ENCODE measurements at places on chromosomes 5 and 9. TPM values are rescaled to one million over a fixed set of nuclear protein-coding genes. Genes with fewer than 3 reads are reported as not detected.

- DNase-seq: no peak
- H3K27me3 ChIP-seq: no peaks in the 10 kb centered on the region
- no peak overlapping the region for H3K27ac ChIP-seq
- peaks cover 8% of the 10 kb centered on the region for H3K4me1 ChIP-seq
- H3K4me3 ChIP-seq: no peak overlapping the region
These were observed 97.5 kb downstream of the MRPS27 start for GRCh38 chr5:72222521-72222920.

Gene GGTA1
- 5.5 TPM for total RNA-seq

DNA sequence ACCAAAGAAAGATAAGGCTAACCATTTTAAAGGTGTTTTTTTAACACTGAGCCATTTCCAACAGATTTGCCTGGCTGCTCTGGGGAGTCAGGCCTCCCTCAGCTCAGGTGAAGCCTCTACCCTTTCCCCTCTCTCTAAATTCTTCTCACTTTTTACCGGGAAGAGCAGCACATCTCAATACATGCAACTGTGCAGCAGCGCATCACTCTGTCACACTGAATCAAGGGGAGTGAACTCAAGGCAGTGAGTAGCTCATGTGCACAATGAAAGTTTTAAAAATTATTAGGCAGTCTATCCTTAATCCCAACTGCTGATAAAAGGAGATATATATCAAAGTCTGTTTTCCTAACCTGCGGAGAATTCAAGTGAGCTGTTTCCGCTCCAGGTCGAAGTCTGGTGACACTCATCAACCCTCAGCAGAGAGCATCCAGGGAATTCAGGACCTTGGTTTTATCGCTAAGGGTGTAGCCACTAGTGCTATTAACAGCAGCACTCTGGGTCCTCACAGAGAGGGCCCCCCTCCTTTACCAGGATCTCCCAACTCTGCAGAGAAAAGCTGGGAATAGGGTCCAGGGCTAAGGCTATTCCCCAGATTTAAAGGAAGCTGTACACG, 1.0 kb downstream of the CEMIP2 start:
- no peaks in the 10 kb centered on the region for H3K27me3 ChIP-seq
- H3K27ac ChIP-seq: peak overlapping the region; percentile 98
- H3K4me1 ChIP-seq: peaks cover 59% of the 10 kb centered on the region
- no peaks in the 10 kb centered on the region for H3K36me3 ChIP-seq

- no peak overlapping the region for H3K27ac ChIP-seq
- peaks cover 25% of the 10 kb centered on the region for H3K4me1 ChIP-seq
- no peak for DNase-seq
- H3K27me3 ChIP-seq: no peaks in the 10 kb centered on the region
- H3K36me3 ChIP-seq: no peaks in the 10 kb centered on the region
- H3K4me3 ChIP-seq: no peak overlapping the region
These were observed 102.6 kb downstream of the ARHGAP26 start for GRCh38 chr5:142872795-142873194.

- no peak for DNase-seq
- no peaks in the 10 kb centered on the region for H3K27me3 ChIP-seq
- H3K36me3 ChIP-seq: no peaks in the 10 kb centered on the region
- no peak overlapping the region for H3K4me3 ChIP-seq
These were observed 323.1 kb upstream of the KCNN2 start for GRCh38 chr5:114038756-114039155.

Gene ODF2
- total RNA-seq: 28.2 TPM

GRCh38 chr5:138542180-138542955, 668 bp downstream of the ETF1 start:
- DNase-seq: peak; percentile 77
- no peaks in the 10 kb centered on the region for H3K36me3 ChIP-seq
- H3K4me1 ChIP-seq: no peaks in the 10 kb centered on the region
- peak overlapping the region; percentile 85 for H3K4me3 ChIP-seq

GRCh38 chr5:176776141-176776865, 34.1 kb upstream of the UNC5A start:
- no peak overlapping the region for H3K27ac ChIP-seq
- peak; percentile 35 for DNase-seq
- no peak overlapping the region for H3K4me3 ChIP-seq
- peaks cover 8% of the 10 kb centered on the region for H3K27me3 ChIP-seq
- H3K4me1 ChIP-seq: no peaks in the 10 kb centered on the region

DNA sequence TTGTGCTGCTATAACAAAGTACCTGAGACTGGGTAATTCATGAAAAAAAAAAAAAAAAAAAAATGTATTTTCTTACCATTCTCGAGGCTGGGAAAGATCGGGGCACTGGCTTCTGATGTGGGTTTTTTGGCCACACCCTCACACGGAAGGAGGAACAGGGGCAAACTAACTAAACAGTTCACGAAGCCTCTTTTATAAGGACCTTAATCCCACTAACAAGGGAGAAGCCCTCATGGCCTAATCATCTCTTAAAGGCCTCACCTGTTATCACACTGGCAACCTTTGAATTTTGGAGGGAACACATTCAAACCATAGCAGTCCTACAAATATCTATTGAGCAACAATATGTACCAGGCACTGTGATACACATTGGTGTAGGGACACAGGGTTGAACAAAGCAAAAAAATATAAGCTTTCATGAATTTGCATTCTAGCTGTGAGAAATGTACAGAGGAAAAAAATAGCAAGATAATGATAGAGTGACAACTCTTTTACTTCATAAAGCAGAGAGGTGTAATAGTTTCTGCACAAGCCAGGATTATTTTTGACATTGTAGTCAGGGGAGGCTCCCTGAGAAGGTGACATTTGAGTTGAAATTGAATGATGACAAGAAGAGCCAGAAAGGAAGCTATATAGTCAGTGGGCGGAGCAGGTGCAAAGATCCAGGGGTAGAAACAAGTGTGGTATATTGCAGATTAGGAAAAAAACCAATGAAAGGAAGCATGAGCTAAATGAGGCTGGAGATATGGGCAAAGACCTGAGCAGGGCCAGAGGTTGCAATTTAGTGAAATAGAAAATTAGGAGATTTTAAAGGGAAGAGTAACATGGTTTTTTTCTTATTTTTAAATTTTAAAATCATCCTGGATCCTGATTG, 68.1 kb upstream of the GRAMD2B start:
- H3K27me3 ChIP-seq: no peaks in the 10 kb centered on the region
- no peak for DNase-seq
- no peak overlapping the region for H3K4me3 ChIP-seq
- H3K36me3 ChIP-seq: no peaks in the 10 kb centered on the region

DNA sequence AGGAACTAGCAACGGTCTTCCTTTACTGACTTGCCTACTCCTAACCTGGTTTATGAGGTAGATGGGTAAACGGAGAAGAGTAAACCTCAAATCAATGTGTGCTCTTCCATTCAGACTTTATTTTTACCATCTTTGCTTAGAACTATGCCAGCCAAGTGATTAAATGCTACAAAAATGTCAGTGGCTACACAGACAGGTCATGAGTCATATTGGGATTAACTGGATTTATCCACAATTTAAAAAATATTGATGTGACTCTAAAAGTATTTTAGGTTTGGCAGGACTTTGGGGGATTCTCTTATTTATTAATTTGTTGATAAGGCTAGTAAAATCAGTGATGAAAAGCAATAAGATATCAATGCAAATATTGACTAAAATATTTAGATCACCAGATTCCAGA, 275.0 kb downstream of the PLK2 start:
- no peaks in the 10 kb centered on the region for H3K4me1 ChIP-seq
- H3K27me3 ChIP-seq: no peaks in the 10 kb centered on the region
- no peaks in the 10 kb centered on the region for H3K36me3 ChIP-seq

GRCh38 chr5:58496488-58496887, 5.3 kb downstream of the GAPT start:
- DNase-seq: no peak
- H3K36me3 ChIP-seq: no peaks in the 10 kb centered on the region
- H3K27me3 ChIP-seq: no peaks in the 10 kb centered on the region
- no peak overlapping the region for H3K27ac ChIP-seq
- H3K4me3 ChIP-seq: no peak overlapping the region
- no peaks in the 10 kb centered on the region for H3K4me1 ChIP-seq

Gene CLTA
- total RNA-seq: 167 TPM

DNA sequence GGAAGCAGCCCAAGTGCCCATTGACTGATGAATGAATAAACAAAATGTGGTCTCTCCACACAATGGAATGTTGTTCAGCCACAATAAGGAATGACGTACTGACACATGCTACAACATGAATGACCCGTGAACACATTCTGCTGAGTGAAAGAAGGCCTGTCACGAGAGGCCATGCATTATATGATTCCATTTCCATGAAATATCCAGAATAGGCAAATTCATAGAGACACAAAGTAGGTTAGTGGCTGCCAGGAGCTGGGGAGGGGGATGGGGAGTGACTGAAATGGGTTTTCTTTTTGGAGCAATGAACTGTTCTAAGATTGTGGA, 41.4 kb downstream of the BICD2 start:
- no peak overlapping the region for H3K27ac ChIP-seq
- H3K4me3 ChIP-seq: no peak overlapping the region
- no peaks in the 10 kb centered on the region for H3K4me1 ChIP-seq
- no peak for DNase-seq
- H3K27me3 ChIP-seq: no peaks in the 10 kb centered on the region

Gene GRXCR2
- not detected for total RNA-seq

DNA sequence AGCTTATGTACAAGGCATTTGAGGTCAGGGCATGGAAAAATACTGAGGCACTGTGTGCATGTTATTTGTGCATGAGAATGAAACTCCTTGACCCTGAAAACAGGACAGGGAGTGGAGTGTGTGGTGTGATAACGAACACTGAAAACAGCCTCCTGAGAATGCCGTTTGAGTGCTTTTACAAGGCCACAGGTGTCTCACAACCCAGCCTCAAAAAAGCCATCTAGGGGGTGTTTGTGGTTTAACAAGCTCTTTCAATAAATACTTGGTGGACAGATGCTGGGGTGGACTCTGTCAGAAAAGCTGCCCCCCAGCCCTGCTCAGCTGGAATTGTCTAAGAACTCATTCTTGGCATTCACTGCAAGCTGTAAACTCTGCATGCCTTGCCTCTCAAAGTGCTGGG, 94.0 kb upstream of the SLC25A48 start:
- DNase-seq: no peak
- no peaks in the 10 kb centered on the region for H3K27me3 ChIP-seq
- H3K4me3 ChIP-seq: no peak overlapping the region
- no peaks in the 10 kb centered on the region for H3K4me1 ChIP-seq
- H3K36me3 ChIP-seq: no peaks in the 10 kb centered on the region
- H3K27ac ChIP-seq: no peak overlapping the region

Gene GTF2H2
- 34.2 TPM for total RNA-seq

Gene ZNF483
- total RNA-seq: 20.3 TPM

- no peak overlapping the region for H3K27ac ChIP-seq
- H3K27me3 ChIP-seq: no peaks in the 10 kb centered on the region
- H3K4me1 ChIP-seq: no peaks in the 10 kb centered on the region
These were observed 188.5 kb upstream of the GRAMD2B start for GRCh38 chr5:126234563-126235195.

DNA sequence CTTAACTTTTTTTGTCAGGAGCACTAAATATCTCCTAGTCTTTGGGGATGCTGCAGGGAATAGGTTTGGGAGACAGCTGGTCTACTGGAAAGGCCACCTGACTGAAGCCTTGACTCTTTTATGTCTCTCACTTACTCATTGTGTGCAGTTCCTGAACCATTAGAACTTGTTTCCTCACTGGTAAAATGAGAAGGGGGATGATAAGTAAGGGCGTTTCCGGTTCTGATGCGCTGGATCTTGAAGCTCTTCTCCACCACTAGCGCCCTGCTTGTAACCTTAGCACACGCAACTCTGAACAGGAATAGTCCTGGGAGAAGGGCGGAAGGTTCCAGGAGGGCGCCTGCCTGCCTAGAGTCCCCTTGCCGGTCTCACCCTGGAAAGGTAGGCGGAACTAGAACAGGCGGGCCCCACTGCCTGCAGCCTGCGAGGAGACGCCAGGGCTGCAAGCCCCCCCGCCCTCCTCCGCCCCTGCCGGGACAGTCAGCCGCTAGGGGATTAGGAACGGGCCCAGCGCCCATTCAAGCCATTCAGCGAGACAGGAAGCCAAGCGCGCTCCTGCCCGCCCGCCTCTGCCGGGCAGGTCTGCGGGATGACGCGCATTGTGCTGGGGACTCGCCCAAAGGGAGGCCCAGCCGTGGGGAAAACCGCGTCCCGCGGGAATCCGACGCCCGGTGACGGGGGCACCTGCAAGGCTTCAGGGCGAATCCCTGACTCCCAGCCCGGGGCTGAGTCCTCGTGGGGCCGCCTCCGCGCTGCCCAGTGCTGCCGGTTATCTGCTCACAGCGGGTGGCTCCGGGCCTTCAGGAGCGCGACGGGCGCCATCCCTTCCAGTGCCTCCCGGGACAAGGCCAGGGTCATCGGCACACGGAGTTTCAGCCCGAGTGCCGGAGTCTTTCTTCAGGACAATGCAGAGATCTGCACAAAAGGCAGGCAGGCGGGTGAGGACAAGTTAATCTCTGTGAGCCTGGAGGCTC, 44.0 kb upstream of the XPA start:
- peak; percentile 72 for DNase-seq
- peaks cover 13% of the 10 kb centered on the region for H3K4me1 ChIP-seq

DNA sequence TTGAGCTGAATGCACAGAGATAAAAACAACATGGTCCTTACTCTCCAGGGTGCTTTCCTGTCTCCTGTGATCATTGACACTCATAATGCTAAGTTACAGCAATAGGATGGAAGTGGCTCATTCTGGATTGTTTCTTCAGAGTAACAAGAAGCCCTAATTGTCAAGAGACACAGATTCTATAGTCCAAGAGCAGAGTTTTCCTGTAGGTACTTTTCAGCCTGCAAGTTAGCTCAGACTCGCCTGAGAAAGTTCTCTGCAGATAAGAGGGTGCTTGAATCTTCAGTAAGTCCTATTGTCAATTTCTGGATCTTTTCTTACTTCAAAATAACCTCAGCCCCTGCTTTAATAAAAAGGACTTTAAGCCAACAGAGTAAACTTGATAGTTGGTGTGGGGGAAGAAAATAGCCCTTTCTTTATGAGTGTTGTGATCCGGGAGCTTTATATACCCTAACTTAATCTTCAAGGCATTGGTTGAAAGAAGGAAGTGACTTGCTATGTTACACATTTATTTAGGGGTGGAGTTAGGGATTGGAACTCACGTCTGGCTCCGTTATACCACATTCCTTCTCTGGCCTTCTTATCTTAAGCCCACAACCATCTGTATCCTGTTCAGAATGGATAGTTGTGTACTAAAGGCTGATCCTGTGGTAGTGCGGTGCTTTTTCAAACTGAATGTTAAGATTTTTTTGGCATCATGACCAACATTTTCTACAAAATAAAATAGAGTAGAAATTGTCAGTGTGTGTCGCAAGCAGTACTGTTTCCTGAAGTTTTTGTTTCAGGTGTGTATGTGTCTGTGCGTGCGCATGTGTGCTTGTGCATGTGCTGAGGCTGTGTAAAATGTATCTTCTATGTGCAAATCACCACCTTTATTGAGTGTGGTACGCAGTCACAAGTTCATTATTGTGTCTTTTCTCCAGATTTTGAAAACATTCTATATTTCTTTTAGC, 173.9 kb downstream of the WDR70 start:
- peak overlapping the region; percentile 20 for H3K27ac ChIP-seq
- H3K27me3 ChIP-seq: no peaks in the 10 kb centered on the region
- no peak overlapping the region for H3K4me3 ChIP-seq

- H3K4me3 ChIP-seq: no peak overlapping the region
- no peak overlapping the region for H3K27ac ChIP-seq
- DNase-seq: no peak
- no peaks in the 10 kb centered on the region for H3K4me1 ChIP-seq
- no peaks in the 10 kb centered on the region for H3K27me3 ChIP-seq
These were observed 256.9 kb upstream of the ST8SIA4 start for GRCh38 chr5:101160002-101160401.
